ENCODE measurements at places on chromosomes 3 and 15.

GRCh38 chr3:131623431-131623830 lies 120.7 kb upstream of the MRPL3 start:
- DNase-seq = no peak

- DNase-seq = no peak
Observed at GRCh38 chr3:47556351-47556750, 22.3 kb downstream of the CSPG5 start.

GRCh38 chr15:43534897-43535296 lies 17.5 kb downstream of the MAP1A start:
- DNase-seq = no peak

DNA sequence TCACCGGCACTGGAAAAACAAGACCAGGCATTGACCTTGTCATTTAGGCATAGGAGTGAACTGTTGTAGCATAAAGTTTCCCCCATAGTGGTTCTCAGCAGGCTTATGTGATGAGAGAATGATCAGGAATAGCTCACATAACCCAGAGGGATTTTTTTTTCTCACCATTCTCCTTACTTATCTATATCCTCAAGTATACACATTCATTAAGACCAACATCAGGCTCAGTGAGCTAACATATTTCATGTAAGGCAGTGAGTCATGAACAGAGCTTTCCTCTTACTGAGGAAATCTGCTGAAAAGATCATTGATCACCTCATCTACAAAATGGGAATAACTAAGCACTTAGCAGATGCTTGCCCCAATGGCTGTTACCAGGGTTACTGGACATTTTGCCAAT lies 396.6 kb upstream of the TMCO5A start:
- DNase-seq = no peak

GRCh38 chr15:50523851-50524251 lies 22.6 kb downstream of the USP50 start:
- DNase-seq = no peak

- DNase-seq = no peak
Observed at GRCh38 chr3:159928666-159929065, 60.0 kb upstream of the IL12A start.

- DNase-seq = no peak
Observed at GRCh38 chr3:113287111-113287802, 75.9 kb downstream of the BOC start.

GRCh38 chr15:51768018-51768417 lies 16.6 kb downstream of the TMOD2 start:
- DNase-seq = no peak

- no peak for DNase-seq
Observed at GRCh38 chr15:49015896-49016295, 30.4 kb downstream of the SECISBP2L start.

DNA sequence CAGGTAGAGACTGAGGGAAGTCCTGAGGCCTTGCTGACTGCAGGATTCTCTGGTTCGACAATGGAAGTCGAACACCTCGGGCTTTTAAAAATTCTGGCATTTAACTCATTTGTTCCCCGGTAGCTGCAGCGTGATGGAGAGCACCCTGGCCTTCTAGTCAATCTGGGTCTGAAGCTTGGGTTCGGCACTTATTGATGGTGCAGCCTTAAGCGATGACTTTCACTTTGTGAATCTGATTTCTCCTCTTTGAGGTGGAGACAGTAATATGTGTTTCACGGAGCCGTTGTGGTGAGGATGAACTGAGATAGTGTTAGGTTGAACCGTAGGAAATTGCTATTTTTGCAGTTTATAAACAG lies 621 bp upstream of the PARP6 start:
- DNase-seq = no peak

GRCh38 chr3:181941250-181941649 lies 229.5 kb downstream of the SOX2 start:
- no peak for DNase-seq

- DNase-seq = no peak
Observed at GRCh38 chr15:100812802-100813201, 66.8 kb upstream of the ALDH1A3 start.

- no peak for DNase-seq
Observed at GRCh38 chr3:183288117-183288516, 35.1 kb downstream of the B3GNT5 start.

DNA sequence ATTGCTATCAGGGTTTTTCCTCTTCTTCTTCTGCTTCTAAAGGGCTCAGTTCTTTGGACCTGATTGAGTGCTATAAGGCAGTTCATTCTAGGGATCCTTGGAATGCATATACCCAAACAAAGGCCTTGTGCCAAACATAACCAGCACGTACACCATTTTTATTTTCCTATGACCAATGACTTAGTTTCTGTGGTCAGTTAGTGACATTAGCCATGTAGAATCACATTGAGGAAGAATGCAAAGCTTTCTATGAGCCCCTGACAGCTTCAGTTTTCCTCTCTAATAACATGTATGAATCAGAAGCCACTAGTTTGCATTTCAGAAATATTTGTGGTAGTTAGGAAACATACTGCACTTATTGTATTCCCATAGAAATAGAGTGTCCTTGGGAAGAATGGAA lies 240.0 kb downstream of the THRB start:
- no peak for DNase-seq

- DNase-seq = no peak
Observed at GRCh38 chr15:99732124-99732750, 1.0 kb downstream of the LYSMD4 start.

- DNase-seq = no peak
Observed at GRCh38 chr15:92877000-92877399, 23.1 kb upstream of the CHD2 start.
